ENCODE measurements at places on chromosomes 12 and 14.
A peak's percentile ranks its signal among the peaks of the same experiment; 100 is the strongest.

- no peak for DNase-seq
Measured at GRCh38 chr12:121391619-121392324, 8.1 kb upstream of the RNF34 start.

- DNase-seq: no peak
Measured at GRCh38 chr12:97542666-97543280, 80.2 kb downstream of the RMST start.

DNA sequence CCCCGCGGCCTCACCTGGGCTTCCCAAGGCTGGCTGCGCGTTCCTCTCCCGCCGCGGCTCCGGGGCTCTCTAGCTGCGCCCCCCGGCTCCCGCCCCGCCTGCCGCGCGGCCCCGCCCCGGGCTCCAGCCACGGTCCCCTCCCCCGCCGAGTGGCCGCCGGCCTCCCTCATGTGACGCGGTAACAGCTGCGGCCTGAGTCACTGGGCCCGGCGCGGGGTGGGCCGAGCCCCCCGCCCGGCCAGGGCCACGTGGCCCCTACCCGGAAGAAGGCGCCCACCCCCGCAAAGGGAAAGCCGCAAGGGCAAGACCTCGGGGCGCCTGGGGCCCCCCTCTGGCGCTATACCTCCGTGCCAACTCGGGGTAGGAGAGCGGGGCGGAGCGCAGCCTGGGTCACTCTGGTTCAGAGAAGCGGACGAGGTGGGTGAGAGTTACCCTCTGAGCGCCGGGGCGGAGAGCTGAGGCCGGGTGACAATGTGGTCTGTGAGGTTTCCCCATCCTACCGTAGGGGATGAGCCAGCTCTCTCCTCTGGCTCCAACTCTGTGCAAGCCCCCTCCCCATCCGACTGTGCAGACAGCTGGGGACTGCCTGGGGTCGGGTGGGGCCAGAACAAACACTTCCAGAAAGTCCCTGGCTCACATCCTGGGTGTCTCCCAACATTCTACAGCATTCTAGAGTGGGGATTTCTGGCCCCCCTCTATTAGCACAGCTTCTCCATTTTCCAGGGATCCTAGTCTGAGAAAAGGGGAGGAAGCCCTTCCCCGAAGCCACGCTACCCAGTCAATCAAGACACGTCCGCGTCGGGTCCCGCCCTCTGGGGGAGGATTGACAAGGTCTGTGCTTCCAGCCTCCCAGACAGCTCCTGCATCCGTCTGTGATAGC is at the start of gene CD63:
CD63 (minus strand) TSS at position 71 of the 880 bp plus-strand sequence. CDS start 668 bp downstream, outside the sequence.
- DNase-seq: peak; percentile 94

DNA sequence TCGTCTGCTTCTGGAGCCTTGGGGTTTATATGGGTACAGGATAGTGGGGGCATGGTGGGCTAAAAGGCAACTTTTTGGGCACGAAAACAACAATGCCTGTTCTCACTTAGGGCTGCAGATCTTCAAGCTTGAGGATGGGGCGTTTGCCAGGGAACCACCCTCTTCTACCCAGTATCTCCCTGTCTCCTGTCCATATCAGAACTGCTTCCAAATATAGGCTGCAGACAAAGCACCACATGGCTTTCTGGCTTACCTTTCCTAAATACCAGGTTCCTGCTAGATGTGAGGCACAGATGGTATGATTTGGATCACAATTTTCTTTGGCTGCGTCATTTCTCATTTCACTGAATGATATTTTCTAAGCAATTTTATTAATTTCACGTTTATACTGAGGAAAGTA is 70.4 kb downstream of the CMAS start:
- DNase-seq: no peak
